ENCODE measurements at places on chromosomes 5 and 9. TPM values are rescaled to one million over a fixed set of nuclear protein-coding genes. Genes with fewer than 3 reads are reported as not detected.
A peak's percentile ranks its signal among the peaks of the same experiment; 100 is the strongest.

- H3K4me3 ChIP-seq = no peak overlapping the region
- no peaks in the 10 kb centered on the region for H3K27me3 ChIP-seq
- H3K36me3 ChIP-seq = no peaks in the 10 kb centered on the region
- no peaks in the 10 kb centered on the region for H3K4me1 ChIP-seq
- no peak overlapping the region for H3K27ac ChIP-seq
These were observed 77.7 kb upstream of the NFIB start for GRCh38 chr9:14391620-14392019.

The DOCK8 gene
- total RNA-seq = 140 TPM

- H3K4me3 ChIP-seq = no peak overlapping the region
- no peaks in the 10 kb centered on the region for H3K27me3 ChIP-seq
- H3K4me1 ChIP-seq = peaks cover 4% of the 10 kb centered on the region
- H3K36me3 ChIP-seq = no peaks in the 10 kb centered on the region
These were observed 43.4 kb upstream of the TESK1 start for GRCh38 chr9:35561468-35562261.

The TBCA gene
- total RNA-seq = 220 TPM

The SEMA5A gene
- 0.52 TPM for total RNA-seq

- DNase-seq = no peak
- H3K4me3 ChIP-seq = no peak overlapping the region
- no peak overlapping the region for H3K27ac ChIP-seq
These were observed 308.6 kb downstream of the TLE1 start for GRCh38 chr9:81380504-81381359.

The ALAD gene
- 22.9 TPM for total RNA-seq

The UBAC1 gene
- 42.0 TPM for total RNA-seq

DNA sequence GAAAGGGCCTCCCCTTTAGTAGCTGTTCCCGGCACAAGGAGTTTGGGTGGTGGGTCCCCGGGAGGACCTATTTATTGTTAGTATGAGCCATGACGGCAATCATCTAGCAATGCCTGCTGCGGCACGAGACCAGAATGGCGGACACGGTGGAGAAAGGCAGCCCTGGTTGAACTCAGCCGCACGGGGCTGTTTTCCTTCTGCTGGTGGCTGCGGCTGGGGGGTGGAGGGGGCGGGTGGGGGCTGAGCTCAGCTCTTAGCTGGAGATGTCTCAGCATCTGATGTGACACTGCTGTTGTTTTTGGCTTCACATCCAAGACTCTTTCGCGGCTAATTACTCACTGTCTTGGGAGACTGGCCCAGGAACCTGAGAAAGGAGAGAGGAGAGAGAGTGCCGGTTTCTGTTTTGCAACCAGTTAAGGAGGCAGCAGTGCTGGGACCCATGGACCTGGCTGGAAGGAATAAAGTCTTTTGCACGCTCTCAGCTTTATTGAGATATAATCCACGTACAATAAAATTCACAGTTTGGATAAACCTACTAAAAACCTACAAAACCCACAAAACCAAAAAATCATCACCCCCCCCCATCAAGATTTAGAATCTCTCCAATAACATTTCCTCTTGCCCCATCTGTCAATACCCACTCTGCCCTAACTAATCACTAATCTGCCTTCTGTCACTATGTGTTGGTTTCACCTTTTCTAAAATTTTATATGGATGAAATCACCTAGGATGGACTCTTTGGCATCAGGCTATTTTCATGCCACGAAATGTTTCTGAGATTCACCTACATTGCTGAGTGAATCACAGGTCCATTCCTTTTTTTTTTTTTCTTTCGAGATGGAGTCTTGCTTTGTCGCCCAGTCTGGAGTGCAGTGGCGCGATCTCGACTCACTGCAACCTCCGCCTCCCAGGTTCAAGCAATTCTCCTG, 81.8 kb upstream of the NEURL1B start:
- peaks cover 12% of the 10 kb centered on the region for H3K27me3 ChIP-seq
- no peak overlapping the region for H3K4me3 ChIP-seq
- no peak overlapping the region for H3K27ac ChIP-seq
- no peaks in the 10 kb centered on the region for H3K4me1 ChIP-seq
- no peaks in the 10 kb centered on the region for H3K36me3 ChIP-seq

GRCh38 chr5:41575110-41575779, 64.8 kb upstream of the PLCXD3 start:
- no peak overlapping the region for H3K4me3 ChIP-seq
- H3K36me3 ChIP-seq = no peaks in the 10 kb centered on the region
- H3K27me3 ChIP-seq = no peaks in the 10 kb centered on the region
- DNase-seq = no peak

The PCDHB14 gene
- not detected for total RNA-seq

DNA sequence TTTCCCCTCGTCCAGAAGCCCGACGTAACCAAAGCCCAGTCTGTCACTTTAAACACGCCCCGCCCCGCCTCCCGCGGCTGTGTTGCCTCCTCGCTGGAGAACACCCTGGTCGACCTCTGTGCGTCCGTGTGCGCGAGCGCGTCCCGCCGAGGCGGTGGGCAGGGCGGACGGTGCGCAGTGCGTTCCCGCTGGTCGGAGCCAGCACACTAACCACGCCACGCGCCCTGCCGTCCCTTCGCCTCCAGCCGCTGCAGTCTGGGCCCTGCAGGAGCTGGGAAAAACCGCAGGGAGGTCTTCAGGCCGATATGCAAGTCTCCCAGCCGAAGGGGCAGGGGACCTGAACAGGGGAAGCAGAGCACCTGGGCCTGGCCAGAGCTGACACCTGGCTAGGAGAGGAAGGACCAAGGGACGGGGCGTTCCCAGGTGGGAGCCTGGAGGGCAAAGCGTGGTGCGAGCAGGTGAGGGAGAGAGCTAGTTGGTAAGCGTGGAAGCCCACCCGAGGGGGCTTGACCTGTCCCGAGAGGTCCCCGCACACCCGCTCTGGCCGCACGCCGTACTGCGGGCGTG, 1.3 kb upstream of the PHPT1 start:
- DNase-seq = peak; percentile 89
- peaks cover 17% of the 10 kb centered on the region for H3K27me3 ChIP-seq
- peaks cover 11% of the 10 kb centered on the region for H3K36me3 ChIP-seq

- DNase-seq = no peak
- H3K4me1 ChIP-seq = no peaks in the 10 kb centered on the region
- H3K27ac ChIP-seq = no peak overlapping the region
- H3K36me3 ChIP-seq = no peaks in the 10 kb centered on the region
- H3K4me3 ChIP-seq = no peak overlapping the region
These were observed 366.9 kb downstream of the DEPDC1B start for GRCh38 chr5:60333005-60333571.

- no peak overlapping the region for H3K4me3 ChIP-seq
- no peaks in the 10 kb centered on the region for H3K36me3 ChIP-seq
- no peak overlapping the region for H3K27ac ChIP-seq
- H3K4me1 ChIP-seq = no peaks in the 10 kb centered on the region
These were observed 4.1 kb downstream of the EQTN start for GRCh38 chr9:27292659-27293405.

DNA sequence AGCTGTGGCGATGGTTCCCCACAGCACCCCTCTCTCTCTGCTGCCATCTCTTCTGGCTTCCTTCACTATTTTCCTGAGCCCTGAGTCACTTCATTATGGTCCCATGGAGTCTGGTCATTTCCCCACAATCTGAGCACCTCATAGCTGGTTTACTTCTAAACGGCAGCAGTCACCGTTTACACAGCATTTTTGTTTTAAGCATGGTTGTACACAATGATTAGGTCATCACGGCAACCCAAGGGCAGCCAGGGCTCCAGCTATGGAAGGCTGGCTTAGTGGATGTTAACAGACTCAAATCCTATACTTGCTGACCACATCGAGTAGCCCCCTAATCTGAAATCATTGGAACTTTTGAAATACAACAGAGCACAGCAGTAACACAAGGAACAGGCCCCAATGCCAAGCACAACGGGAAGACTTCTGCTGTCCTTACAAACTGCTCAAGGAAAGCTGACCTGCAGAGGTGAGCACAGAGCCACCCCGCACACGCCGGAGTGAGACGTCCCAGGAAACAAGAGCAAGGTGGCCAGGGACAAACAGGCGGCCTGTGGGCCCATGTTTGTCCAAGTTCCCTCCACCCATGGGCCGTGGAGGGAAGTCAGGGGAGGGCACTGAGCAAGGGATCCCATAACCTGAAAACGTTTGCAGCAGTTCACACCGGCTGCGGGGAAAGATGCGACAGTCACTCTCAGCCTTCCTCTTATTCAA, 22.9 kb downstream of the CAMSAP1 start:
- H3K4me3 ChIP-seq = no peak overlapping the region
- peaks cover 68% of the 10 kb centered on the region for H3K4me1 ChIP-seq
- no peak overlapping the region for H3K27ac ChIP-seq
- H3K27me3 ChIP-seq = no peaks in the 10 kb centered on the region

DNA sequence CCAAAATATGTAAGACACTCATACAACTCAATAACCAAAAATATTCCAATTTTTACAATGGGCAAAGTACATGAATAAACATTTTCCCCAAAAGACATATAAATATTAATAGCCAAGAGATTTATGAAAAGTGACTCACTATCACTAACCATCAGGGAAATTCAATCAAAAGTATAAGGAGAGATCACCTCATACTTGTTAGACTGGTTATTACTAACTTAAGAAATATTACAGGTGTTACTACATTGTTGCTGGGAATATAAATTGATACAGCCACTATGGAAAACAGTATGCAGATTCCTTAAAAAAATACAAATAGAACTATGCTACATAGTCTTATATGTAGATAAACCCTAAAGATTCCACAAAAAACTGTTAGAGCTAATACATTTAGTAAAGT, 21.8 kb downstream of the BTNL8 start:
- no peak overlapping the region for H3K4me3 ChIP-seq
- no peaks in the 10 kb centered on the region for H3K4me1 ChIP-seq
- H3K27me3 ChIP-seq = peaks cover 19% of the 10 kb centered on the region
- H3K36me3 ChIP-seq = peaks cover 8% of the 10 kb centered on the region

The TMEM232 gene
- total RNA-seq = 0.92 TPM

DNA sequence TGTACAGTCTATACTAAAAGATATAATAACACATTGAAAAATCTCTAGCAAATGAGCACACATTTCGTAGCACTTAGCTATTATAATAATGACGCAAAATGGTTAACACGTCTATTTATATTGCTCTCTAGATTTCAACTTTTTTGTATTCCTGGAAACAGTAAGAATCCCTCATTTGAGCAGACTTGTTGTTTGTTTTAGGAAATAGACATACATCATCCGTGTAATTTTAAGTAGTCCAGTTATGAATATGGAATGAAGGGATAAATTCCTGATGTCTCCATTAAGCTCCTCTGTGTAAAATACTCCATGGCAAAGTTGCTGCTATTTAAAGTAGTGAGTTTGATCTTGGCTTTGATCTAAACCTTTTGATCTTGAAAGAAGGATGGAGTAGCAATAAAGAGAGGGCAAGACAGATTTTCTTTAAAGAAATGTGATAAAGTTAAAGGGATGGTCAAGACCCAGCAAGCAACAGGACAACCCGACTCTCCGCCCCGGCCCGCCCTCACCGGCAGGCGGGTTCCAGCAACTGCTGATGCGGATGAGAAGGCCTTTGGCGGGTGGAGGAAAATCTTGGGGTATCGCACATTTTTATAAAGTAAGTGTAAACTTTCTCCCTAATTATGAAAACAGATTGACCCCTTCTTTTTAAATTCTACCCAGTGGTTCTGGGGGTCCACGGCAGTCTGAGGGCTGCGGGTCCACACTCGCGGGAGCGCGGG, 277.4 kb downstream of the AOPEP start:
- peak; percentile 37 for DNase-seq
- H3K27ac ChIP-seq = no peak overlapping the region
- H3K36me3 ChIP-seq = peaks cover 2% of the 10 kb centered on the region
- H3K27me3 ChIP-seq = peaks cover 26% of the 10 kb centered on the region
- H3K4me1 ChIP-seq = peaks cover 28% of the 10 kb centered on the region

DNA sequence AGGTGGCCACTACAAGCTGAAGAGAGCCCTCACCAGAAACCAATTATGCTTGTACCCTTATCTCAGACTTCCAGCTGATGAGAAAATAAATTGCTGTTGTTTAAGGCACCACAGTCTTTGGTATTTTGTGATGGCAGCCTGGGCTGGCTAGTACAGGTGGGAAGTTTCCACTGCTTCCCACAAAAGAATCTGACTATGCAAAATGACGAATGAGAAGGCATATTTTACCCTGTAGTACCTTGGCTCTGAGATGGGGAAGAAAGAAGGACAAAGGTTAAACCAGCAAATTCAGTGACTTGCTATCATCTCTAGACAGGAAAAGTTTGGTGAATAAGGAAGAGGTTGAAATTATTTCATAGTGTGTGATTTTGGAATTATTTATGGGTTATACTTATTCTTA, 112.8 kb upstream of the ELL2 start:
- peaks cover 32% of the 10 kb centered on the region for H3K4me1 ChIP-seq
- no peaks in the 10 kb centered on the region for H3K36me3 ChIP-seq
- H3K4me3 ChIP-seq = no peak overlapping the region
- H3K27me3 ChIP-seq = peaks cover 3% of the 10 kb centered on the region

- no peak overlapping the region for H3K27ac ChIP-seq
- H3K27me3 ChIP-seq = peaks cover 38% of the 10 kb centered on the region
- no peak for DNase-seq
These were observed 34.1 kb upstream of the UNC5A start for GRCh38 chr5:176776141-176776865.

DNA sequence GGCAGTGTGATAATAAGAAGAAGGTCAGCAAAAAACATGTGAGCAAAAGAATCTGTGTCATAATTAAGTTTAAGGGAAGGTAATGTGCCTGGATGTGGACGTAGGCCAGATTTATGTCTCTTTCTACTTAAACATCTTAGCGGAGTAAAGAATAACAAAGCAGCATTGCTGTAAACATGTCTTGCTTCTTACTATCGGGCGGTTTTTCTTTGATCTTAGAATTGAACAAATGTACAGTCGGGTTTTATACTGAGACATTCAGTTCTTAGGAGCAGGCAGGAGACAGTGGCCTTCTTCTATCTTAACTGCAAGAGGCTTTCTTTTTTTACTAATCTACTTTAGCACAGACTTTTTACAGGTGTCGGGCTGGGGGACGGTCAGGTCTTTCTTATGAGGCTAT, 40.4 kb upstream of the FLT4 start:
- no peaks in the 10 kb centered on the region for H3K36me3 ChIP-seq
- peak overlapping the region; percentile 30 for H3K4me3 ChIP-seq
- DNase-seq = no peak
- H3K27ac ChIP-seq = peak overlapping the region; percentile 61

- H3K27me3 ChIP-seq = peaks cover 16% of the 10 kb centered on the region
- no peak overlapping the region for H3K27ac ChIP-seq
- peaks cover 2% of the 10 kb centered on the region for H3K4me1 ChIP-seq
These were observed 433.7 kb downstream of the ENC1 start for GRCh38 chr5:74206579-74207550.

DNA sequence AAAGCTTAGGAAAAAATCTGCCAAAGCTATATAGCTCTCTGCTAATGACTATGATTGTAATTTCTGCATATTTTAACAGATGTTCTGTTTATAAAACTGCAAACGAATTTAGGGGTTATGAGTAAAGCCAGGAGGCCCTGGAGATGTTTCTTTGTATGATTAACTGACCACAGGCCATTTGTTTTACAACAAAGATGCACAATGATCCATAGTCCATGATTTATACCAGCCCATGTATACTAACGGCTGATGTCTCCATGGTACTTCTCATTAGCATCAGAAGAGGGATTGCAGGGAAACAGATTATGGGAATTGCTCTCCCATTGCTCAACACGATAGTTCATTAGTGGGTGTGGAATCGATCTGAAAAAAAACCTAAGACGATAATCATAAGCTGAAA, 78.9 kb downstream of the PPP2R2B start:
- DNase-seq = no peak
- no peak overlapping the region for H3K4me3 ChIP-seq
- H3K27ac ChIP-seq = no peak overlapping the region
- no peaks in the 10 kb centered on the region for H3K4me1 ChIP-seq
- no peaks in the 10 kb centered on the region for H3K36me3 ChIP-seq

GRCh38 chr9:79346350-79347020, 225.3 kb upstream of the TLE4 start:
- no peaks in the 10 kb centered on the region for H3K36me3 ChIP-seq
- DNase-seq = no peak
- no peak overlapping the region for H3K4me3 ChIP-seq
- peaks cover under 1% of the 10 kb centered on the region for H3K27me3 ChIP-seq

- H3K27ac ChIP-seq = no peak overlapping the region
- peaks cover 9% of the 10 kb centered on the region for H3K27me3 ChIP-seq
These were observed 48.1 kb upstream of the OLFM1 start for GRCh38 chr9:135039266-135039870.
